ENCODE measurements at places on chromosomes 11 and 22.

DNA sequence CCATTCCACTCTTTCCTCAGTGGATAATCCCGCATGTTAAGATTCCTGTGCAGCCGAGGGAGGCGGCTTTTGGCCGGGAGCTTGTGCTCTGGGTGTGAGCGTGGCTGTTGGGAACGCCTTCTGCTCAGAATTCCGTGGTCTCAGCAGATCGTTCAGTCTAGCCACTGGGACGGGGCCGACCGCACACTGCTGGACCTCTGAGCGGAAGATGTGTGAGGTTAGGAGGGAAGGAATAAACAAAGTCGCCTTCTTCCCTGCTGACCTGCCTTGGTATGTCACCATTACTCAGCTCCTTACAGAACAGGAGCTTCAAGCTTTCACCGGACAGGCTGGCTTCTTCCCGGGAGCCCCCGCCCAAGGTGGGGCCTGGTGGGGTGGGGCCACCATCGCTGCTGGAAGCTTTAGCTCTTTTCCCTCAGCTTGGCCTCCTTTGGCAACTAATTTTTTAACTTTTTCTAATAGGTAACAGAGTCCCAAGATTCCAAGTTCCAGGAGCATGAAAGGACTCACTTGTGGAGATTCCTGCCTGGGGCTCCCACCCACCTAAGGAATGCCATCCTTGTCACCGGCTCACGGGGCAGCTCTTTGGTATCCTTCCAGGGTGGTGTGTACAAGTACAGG is 22.5 kb upstream of the SEPTIN5 start:
- peak; percentile 78 for DNase-seq

- DNase-seq = no peak
Observed at GRCh38 chr11:59754494-59754858, 700 bp upstream of the STX3 start.

DNA sequence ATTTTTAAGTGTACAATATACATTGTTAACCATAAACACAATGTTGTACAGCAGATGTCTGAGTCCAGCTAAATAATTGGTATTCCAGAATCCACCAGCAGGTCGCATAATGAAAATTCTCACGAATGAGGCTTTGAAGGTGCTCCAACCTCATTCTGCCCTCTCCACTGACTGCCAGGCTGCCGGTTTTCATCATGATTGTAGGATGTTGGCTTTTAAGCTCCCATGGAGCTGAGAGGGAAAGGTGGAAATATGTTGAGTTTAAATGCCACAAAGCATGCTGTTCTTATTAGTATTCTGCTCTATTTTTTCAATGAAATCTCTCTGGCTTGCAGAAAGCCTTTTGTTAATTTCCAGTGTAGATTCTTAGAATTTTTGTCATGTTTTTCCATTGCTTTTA is 337.2 kb upstream of the DDI1 start:
- DNase-seq = no peak

- DNase-seq = no peak
Observed at GRCh38 chr11:68651208-68651984, 32.9 kb upstream of the GAL start.

GRCh38 chr11:60734279-60734678 is 9.8 kb downstream of the MS4A18 start:
- no peak for DNase-seq

GRCh38 chr11:91023731-91024130 is 800.9 kb upstream of the CHORDC1 start:
- DNase-seq = no peak

DNA sequence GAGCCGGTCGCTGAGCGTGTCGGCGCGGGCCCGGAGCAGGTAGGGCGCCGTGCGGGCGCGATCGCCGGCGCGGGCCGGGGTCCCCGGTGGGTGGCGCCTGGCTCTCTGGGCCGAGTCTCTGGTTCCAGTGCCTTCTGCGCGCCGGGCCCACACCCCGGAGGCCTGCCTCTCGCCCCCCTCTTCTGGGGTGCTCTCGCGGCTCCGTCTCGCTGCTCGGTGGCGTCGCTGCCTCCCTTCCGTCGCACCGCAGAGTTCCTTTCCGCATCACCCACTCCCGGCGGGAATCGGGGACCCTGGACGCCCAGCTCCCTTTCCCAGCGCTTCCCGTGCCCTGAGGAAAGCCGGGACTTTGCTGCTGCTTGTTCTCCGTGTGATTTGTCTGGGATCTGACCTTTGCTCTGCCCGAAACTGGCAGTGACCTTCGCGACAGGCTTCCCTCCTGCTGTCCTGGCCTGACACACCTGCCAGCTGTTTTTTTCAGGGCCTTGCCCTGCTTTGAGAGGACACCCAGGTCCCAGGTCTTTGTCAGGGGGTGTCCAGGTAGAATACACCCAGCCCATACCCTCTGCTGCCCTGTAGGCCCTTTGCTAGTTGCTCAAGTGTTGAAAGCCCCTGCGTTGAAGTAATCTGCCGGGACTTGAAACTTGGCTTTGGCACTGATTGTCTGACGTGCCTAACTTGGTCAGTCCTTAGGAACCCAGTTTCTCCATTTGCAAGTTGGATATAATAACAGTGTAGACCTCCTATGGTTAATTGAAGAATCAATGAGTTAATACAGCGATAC is 711 bp downstream of the FDX1 start:
- peak; percentile 32 for DNase-seq

- DNase-seq = no peak
Observed at GRCh38 chr11:75317446-75318122, 33.9 kb downstream of the ARRB1 start.

DNA sequence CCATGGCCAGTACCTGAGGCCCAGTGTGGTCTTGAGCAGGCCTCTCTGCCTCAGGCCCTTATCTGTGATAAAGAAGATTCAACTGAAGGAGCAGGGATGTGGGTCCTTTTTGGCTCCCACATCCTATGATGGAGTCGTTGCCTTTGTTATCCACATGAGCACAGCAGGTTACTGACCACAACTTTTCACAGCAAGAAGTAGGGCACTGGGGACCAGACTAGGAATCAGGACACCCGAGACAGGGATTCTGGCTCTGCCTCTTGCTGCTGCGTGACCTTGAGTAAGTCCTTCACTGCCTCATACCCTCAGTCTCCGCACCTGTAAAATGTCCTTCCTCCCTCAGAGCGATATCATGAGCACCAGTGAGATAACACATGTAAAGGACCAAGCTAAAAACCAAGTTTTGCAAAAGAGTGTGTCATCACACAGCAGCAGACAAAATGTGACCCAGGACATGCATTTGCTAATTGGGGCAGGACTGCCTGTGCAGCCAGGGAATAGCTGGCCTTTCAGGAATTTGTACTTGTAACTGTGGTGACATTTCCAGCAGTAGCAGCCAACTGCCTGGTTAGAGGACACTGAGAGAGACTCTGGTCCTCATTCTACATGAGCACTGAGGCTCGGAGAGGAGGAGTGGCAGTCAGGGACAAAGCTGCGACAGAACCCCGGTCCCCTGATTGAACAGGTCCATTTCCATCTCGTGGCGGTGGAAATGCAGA is 13.2 kb upstream of the SMIM35 start:
- no peak for DNase-seq

- DNase-seq = no peak
Observed at GRCh38 chr11:113168354-113169342, 145.7 kb upstream of the TTC12 start.

GRCh38 chr22:30204742-30205111 is 41.8 kb downstream of the LIF start:
- DNase-seq = no peak

DNA sequence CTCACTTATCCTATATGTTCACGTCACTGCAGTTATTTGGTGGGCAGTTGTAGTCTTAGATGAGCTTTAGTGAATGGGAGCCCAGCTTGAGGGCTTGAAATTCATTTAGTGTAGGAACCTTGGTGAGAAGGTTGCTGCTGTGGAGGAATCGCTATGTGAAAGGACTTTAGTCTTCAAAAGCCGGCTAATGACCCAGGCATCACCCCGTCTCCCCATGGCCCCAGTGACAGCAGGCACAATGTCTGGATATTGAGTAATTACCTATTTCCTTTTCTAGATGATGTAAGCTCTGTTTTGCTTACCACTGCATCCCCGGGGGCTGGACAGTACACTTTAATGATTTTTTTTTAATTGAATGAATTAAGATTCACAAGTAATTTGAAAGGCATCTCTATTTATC is 283.2 kb downstream of the ST3GAL4 start:
- no peak for DNase-seq

GRCh38 chr11:74612877-74613276 is 20.5 kb downstream of the POLD3 start:
- no peak for DNase-seq

All from HT1080 (cell line).